ENCODE measurements at places on chromosomes 2 and 18.
A peak's percentile ranks its signal among the peaks of the same experiment; 100 is the strongest.

DNA sequence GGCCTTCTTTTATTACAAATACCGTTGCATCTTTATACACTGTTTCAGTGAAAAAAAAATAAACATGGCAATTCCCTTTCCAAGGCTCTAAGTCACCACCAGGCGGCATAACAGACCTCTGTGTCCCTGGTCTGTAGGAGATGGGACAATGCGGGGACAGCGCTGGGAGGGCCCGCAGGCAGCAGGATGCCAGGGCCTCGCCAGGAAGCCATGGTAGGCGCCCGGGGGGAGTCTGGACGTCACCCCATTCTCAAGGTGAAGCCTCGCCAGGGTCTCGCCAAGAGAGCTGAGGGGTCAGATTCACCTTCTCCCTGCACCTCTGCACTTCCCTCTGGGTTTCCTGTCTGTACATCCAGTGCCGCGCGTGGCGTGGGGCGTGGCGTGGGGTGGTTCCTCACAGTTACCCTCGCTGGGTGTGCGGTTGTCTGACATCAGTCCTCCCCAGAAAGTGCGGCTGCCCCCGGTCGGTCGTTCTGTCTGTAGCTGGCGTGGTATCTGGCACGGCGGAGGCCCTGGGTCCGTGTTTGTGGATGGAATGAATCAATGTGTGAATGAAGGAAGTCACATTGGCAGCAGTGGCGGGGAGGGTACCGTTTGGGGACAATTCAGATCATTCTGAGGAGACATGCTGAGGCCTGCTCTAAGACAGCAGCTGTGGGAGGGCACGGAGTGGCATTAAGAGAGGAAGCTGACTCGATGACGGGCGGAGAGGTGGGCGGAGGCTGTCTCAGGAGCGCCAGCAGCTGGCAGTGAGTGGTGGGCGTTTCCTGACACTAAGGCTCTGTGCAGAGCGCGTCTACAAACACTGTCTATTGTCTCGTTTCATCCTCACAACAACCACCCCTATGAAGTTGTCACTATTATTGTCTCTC, 46.0 kb downstream of the LRRFIP1 start:
- DNase-seq, result no peak

DNA sequence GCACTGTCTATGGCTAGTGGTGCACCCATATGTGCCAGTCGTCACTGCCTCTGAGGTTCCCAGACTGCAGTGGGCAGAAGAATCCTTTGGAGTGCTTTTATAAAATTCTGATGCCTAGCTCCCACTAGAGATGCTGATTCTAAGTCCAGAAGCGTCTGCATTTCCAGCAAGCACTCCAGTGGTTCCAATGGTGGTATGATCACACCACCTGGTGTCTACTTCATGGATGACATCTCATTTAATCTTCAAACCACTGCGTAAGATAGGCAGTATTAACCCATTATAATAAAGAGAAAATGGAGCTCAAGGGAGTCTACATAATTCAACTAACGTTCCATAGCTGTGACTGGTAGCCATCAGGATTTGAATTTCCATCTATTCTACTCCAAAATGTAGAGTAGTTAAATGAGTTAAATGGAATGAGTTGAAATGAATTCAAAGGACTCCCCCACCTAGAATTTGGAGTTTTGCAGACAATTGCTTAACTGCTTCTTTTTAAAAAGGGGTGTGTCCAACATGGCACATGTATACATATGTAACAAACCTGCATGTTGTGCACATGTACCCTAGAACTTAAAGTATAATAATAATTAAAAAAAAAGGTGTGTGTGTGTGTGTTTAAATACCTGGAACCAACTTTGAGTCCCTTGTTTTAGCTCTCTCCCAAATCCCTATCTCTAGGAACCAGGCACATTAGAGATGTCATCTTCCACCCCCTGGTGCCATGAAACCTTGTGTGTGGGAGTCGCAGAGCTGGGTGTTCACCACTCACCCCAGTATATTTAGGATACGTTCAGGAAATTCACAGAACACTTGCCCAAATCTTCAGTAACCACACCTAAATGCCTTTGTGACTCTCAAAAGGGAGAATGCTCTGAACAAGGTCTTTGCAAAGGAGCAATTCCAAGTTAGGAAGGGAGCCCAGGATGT, 14.1 kb downstream of the LAMA3 start:
- no peak for DNase-seq

- no peak for DNase-seq
Observed at GRCh38 chr2:202147775-202148174, 74.7 kb downstream of the KIAA2012 start.

- no peak for DNase-seq
Observed at GRCh38 chr2:100213595-100213994, 71.2 kb upstream of the AFF3 start.

GRCh38 chr18:56165601-56166355, 472.6 kb downstream of the TXNL1 start:
- no peak for DNase-seq

DNA sequence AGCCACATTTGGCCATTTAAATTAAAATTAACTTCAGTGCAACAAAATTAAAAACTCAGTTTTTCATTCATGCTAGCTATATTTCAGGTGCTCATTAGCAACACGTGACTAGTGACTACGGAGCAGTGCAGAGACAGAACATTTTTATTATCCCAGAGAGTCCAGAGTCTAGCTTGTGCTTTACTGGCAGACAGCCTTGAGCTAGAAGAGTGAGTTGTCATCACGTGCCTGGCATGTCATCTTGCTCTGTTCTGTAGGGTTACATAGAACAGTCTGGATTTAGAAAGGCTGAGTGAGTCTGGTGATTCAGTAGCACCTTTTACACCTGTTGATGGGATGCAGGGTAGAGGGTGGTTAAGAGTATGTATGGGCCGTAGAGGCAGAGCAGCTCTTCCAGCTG, 136.9 kb upstream of the IL1R2 start:
- DNase-seq, result no peak

GRCh38 chr2:66634784-66635183, 199.9 kb downstream of the MEIS1 start:
- no peak for DNase-seq

DNA sequence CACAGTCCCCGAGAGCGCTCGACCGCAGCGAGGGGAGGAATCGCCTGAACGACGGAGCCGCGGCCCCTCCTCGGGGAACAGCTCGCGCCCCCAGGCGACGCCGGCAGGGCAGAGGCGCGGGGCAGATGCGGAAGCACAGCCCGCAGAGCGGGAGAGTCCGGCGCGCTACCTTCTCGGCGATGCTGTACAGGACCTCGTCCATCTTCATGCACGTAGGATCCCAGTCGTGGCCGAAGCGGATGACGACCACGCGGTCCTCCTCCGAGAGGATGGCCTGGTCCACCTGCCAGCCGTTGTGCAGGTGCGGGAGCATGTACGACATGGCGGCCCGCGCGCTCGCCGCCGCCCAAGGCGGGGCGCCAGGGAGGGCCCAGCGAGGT, 302 bp downstream of the TXNL4A start:
- DNase-seq, result no peak

GRCh38 chr2:28469947-28470535, 25.8 kb upstream of the PLB1 start:
- DNase-seq, result no peak

DNA sequence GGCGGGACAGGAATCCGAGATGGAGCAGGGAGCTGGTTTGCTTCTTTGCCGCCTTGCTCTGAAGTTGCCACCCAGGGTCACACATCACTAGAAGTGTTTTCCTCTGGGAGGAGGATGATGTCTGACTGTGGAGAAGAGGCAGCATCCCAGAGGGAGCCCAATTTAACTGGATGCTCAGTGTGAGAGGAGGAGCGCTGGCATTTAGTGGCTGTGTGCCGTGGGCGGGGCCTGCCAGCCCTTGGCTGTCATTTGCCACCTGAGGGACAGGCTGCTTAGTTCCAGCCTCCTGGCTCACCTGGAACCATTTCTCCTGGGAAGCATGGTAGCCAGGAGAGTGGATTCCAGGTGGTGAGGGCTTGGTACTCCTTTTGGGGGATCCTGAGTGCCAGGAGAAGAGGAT, 9.6 kb downstream of the B3GNT2 start:
- DNase-seq, result no peak

GRCh38 chr2:175792199-175792598, 209.9 kb downstream of the LNPK start:
- no peak for DNase-seq

- peak; percentile 41 for DNase-seq
Observed at GRCh38 chr2:223760838-223761502, 76.4 kb downstream of the AP1S3 start.

- DNase-seq, result no peak
Observed at GRCh38 chr2:31069643-31070325, 68.5 kb downstream of the GALNT14 start.

DNA sequence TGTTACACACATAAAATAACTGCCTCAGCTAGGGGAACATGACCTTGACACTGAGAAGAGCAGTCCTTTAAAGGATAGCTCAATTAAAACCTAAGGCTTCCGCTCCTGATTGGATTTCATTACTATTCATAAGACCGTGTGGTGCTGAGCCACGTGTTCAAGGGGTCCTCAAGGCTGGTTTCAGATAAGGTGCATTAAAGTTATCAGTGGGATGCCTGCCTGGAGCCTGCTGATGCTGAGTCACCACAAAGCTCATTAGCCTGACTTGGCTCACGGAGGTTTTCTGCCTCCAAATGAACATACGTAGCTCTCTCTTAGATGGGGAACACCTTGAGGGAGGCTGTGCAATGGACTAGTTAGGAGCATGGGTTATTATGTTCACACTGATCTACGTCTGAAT, 518.9 kb downstream of the TDRD15 start:
- DNase-seq, result no peak

- no peak for DNase-seq
Observed at GRCh38 chr18:25517881-25518715, 166.1 kb upstream of the ZNF521 start.

- DNase-seq, result no peak
Observed at GRCh38 chr18:74234326-74235171, 57.2 kb downstream of the CYB5A start.

DNA sequence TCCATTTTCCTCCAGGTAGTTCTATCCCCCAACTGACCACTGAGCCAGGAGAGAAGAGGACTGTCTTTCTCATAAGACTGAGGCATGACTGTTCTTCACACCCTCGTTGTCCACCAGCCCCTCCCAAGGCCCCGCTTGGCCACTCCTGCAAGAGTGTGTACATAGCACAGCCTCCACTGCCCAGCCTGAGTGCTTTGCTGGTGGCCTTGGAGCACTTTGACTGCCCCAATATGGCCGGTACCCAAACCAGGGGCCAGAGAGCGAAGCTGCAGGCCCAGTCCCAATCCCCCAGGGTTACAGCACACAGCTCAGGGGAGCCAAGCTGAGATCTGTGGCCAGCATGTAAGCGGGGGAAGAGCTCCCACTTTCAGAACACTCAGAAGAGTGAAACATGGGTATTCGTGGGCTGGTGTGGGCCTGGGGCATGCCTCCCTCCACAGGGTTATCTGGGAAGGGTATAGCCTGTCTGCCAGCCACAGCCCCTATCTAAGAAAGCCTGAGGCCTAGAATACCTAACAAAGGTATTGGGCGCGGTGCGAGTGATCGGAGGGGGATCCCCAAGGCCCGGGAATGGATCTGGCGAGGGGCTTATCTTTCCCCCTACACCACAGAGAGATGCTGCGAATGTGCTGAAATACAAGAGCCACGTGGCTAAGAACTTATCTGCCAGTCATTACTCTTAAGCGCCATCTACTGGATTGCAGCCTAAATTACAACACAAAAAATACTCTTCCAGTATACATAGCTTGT, 163.8 kb downstream of the WDPCP start:
- DNase-seq, result no peak

DNA sequence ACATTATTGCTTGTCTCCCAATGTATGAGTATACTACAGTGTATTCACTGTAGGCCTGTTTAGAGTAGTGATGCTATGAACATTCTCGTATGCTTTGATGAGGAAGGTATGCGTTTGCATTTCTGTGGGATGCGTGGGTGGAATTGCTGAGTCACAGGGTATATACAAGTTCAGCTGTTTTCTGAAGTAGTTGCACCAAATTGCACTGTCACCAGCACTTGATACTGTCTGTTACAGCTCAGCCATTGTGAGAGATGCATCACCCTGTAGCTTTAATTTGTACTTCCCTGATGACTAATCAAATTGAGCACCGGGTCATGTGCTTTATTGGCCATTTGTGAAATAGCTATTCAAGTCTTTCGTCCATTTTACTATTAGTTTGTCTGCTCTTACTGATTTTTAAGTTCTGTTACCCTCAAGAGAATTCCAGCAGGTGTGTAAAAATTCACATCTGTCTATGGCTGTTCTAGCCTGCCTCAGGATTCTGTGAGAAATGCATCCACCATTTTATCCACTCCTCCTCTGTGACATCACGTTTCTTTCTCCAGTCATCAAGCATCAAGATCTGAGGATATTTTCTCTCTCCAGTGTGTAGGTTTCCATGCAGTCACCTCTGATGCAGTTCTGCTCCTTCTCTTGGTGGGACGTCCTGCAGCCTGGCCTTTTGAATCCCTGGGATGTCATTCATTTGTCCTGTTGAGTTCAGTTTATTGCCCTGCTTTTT, 72.5 kb downstream of the DGKD start:
- DNase-seq, result no peak

DNA sequence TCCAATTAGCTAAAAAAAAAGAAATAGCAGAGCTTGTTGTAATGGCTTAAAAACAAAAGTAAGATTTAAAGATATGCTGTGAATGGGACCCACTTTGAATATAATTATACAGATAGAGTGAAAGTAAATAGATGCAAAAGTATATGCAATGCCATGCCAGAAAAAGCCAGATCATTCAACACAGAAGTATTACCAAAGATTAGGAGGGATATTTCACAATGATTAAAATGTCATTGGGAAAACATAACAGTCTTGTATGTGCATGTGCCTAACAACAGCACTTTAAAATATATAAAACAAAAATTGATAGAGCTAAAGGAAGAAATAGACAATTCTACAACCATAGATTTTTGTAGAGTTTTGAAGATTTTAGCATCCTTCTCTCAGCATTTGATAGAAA, 19.9 kb upstream of the SIGLEC15 start:
- DNase-seq, result no peak

GRCh38 chr18:56068701-56069100, 480.7 kb upstream of the TCF4 start:
- no peak for DNase-seq

DNA sequence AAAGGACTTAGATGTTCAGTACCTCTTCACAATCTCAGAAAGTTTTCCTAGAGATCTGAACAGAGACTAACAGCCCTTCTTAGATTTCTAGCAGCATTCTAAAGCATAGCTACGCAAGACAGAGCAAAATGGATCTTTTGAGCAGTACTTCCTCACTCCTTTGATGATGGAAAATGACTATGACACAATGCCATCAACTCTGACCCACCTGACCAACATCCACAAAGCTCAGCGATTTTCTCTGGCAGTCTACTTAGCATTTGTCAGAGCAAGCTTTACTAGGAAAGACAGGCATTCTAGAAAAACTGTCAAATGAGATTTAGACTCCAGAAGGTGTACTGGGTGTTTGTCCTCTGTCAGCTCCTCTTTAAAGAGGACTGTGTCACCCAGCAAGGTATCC, 180.9 kb upstream of the ACVR2A start:
- DNase-seq, result no peak

DNA sequence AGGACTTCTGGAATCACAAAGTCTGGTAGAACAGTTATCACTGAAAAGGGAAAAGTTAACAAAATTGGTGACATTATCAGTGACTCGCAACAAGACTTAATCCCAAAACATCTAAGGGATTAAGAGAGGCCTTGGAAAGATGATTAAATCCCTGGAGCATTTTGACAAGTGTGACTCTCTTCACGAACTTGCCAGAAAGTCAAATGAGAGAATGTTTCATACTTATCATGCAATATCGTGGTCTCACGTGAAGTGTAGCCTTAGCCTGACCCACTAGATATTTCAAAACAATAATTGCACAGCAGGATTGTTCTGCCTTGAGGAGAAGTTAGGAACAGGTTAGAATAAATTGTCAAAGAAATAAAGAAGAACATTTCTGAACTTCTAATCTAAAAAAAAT, 104.5 kb downstream of the COL6A3 start:
- no peak for DNase-seq

- no peak for DNase-seq
Observed at GRCh38 chr2:174788291-174788929, 24.1 kb upstream of the CHRNA1 start.
